ENCODE measurements at places on chromosomes 13 and 19.

DNA sequence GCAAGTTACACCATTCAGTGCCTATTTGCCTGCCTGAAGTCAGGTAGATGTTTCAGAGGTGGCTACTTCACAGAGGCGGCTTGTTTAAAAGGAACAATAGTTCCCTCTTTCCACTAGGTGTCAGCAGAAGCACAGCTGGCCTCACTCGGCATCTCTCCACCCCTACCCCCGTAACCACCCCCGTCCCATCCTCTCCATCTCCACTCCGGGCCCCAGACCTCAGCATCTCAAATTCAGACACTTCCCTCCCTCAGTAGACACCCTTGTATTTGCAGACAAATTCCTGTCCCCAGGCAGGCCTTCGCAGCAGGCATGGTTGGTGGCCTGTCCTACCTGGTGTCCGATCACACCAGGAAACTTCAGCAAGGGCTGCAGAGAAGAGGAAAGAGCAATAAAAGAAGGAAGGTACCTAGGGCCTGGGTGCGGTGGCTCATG lies 9.1 kb upstream of the DPP9 start:
- DNase-seq = peak; percentile 75

DNA sequence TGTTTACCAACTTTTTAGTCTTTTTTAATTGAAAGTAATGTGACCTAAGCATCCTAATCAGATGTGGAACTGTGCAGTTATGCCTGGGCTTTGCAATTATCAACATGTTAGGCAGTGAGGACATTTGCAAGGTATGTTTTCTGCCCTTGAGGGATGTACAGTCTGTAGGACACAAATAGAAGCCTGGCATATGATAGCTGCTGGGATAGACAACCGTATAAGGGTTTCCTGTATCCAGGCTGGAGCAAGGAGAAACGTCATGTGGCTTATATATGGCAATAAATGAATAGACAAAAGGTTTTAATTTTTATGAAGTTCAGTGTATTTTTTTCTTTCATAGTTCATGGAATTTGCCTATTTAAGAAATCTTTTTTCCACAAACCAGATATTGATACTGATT lies 2.0 kb upstream of the VPS36 start:
- DNase-seq = no peak

DNA sequence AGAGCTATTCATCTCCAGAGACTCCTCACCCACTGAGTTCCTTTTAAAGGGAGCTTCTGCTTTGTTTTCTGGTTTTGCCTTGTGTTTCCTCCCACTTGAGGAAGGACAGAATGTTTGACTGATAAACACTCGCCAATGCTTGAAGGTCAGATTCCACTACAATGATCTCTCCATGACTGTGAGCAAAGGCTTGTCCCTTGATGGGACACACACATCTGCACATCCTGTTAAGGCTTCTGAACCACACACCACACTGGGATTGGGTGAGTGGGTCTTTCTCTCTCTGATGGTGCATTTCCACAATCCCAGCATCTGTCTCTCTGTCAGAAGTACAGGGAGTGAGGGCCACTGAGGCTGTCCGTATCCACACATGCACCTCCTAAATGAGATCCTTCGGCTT lies 245.3 kb downstream of the IRS2 start:
- no peak for DNase-seq

DNA sequence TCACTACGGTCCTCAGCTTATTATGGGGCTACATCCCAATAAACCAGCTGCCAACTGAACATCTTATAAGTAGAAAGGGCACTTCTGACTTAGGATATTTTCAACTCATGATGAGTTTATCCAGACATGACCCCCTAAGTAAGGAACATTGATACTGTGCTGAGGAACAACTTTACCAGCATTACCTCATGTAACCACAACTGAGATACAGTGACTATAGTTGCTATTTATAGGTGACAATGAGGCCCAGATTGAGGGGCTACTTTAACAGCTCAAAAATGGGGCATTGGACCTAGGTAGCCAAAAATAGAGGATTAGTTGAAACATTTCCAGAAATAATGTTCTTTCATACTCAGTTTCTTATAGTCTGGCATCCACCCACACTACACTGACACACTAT lies 26.8 kb downstream of the SKA3 start:
- no peak for DNase-seq

GRCh38 chr13:97425590-97425989 lies 8.4 kb upstream of the RAP2A start:
- DNase-seq = no peak

DNA sequence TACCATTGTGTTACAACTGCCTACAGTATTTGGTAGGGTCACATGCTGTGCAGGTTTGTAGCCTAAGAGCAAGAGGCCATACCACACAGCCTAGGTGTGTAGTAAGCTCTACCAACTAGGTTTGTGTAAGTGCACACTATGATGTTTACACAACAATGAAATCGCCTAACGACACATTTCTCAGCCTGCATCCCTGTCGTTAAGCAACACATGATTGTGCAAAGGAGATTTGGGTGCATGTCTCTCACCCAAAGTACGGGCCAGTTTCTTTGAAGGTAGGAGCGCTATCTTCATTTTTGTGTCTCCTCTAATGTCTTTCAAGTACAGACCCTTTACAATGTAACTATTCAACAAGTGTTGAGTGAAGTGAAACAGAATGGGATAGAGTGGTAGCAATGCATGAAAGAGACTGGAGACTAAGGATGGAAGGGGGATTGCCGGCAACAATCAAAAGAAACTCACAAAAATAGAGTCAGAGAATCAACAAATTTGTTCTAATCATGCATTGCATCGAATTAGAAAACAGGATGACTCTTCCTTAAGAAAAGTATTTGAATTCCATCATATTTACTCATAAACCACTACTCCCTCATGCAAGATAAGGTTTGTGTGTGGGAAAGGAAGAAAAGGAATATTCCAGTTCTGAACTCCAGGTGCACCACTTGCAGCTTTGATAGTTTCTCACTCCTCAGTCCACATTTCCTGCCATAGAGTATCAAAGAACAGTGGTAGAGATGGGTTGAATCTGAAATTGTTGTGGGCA lies 60.2 kb upstream of the TNFRSF19 start:
- DNase-seq = no peak

- peak; percentile 15 for DNase-seq
Observed at GRCh38 chr13:95677564-95678266, 776 bp downstream of the DNAJC3 start.

DNA sequence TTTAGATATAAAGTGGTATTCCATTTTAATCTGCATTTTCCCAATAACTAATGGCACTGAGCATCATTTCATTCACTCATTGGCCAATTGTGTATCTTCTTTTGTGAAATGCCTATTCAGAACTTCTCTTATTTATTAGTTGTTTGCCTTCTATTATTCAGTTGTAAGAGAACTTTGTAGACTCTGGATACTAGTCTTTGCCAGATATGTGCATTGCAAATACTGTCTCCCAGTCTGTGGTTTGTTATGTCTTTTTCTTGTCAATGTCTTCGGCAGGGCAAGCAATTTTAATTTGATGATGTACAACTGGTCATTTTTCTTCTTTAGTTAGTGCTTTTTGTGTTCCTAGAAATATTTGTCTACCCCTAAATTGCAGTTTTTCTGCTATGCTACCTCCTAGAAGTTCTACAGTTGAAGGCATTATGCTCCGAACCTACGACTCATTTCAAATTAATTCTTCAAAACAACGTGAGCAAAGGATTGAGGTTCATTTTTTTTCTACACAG lies 115.9 kb downstream of the TSHZ3 start:
- DNase-seq = no peak

- no peak for DNase-seq
Observed at GRCh38 chr13:71643448-71643860, 223.6 kb downstream of the DACH1 start.

GRCh38 chr19:3608750-3609322 lies 2.2 kb upstream of the TBXA2R start:
- no peak for DNase-seq

DNA sequence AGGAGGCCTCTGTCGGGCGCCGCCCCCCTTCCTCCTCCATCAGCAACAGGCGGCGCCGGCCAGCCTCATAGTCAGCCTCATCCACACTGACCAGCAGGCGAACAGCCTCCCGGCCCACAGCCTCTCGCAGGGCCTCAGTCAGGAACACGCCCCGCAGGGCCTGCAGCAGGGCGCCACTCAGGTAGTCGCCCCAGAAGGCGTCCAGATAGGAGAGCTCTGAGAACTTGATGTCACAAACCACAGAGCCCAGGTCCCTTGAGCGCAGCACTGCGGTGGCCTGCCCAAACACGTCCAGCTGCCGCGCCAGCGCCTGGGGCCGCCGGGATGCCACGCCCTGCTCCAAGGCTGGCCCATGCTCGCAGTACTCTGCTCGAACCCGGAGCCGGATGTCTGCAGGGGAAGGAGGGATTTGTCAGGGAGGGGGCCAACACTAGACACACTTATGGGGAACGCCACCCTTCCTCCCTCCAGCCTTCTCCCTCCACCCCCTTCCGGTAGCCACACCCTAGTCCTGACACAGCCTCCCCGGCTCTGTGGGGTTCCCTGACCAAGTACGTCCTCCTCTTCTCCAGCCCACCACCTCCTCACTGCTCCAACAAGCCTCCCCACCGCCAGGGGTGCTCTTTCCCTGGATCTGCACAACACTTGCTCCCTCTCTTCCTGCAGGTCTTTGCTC lies 17.9 kb downstream of the DEDD2 start:
- DNase-seq = peak; percentile 73

GRCh38 chr13:79191501-79191900 lies 214.6 kb downstream of the RBM26 start:
- no peak for DNase-seq

- DNase-seq = no peak
Observed at GRCh38 chr19:33750587-33751435, 45.9 kb upstream of the KCTD15 start.

- no peak for DNase-seq
Observed at GRCh38 chr19:53958823-53959757, 3.6 kb upstream of the CACNG8 start.

- DNase-seq = no peak
Observed at GRCh38 chr13:24629320-24629719, 50.9 kb upstream of the ATP12A start.

GRCh38 chr19:10817291-10818038 lies 18.5 kb downstream of the TMED1 start:
- DNase-seq = no peak

DNA sequence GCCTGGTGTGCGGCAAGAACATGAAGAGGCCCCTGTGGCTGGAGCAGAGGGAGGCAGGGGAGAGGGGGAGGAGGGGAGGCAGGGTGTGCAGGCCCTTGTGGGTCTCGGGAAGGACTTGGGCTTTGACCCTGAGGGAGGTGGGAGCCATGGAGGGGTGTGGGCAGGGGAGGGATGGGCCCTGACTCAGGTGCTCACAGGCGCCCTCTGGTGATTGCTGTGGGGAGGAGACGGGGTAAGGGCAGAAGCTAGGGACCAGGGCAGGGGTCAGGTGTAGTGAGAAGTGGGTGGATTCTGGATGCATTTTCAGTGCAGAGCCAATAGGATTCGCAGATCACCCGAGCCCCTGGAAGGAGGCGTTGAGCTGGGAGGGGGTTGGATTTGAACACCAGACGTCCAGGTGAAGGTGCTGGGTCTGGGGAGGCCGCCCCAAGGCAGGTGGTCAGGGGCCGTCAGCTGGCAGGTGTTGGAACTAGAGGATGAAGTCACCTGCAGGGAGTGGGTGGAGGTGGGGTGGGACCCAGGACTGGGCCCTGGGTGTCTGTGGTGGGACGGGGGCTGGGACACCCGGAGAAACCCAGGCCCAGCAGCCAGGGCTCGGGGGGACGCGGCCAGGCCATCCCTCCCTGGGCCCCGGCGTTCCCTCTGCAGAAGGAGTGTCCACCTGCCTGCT lies 185.4 kb downstream of the KDM4B start:
- peak; percentile 33 for DNase-seq

DNA sequence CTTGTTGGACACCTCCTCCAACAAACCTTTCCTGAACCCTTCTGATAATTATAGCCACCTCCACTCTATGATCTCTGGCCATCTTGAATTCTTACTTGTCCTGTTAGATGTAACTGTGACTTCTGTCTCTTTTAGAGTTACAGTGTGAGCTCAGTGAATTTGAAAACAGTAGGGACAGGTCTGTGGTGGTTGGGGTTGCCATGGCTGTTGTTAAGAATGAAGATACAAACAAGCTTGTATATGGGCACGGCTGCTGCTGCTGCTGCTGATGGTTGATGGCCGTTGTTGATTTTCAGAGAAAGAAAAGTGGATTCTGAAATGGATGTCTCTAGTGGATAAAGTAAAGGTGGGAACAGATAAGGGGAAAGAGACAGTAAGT lies 101.5 kb downstream of the STARD13 start:
- DNase-seq = no peak

- no peak for DNase-seq
Observed at GRCh38 chr13:73336773-73337172, 278.0 kb downstream of the KLF5 start.

- no peak for DNase-seq
Observed at GRCh38 chr13:105655046-105655445, 880.4 kb downstream of the EFNB2 start.

DNA sequence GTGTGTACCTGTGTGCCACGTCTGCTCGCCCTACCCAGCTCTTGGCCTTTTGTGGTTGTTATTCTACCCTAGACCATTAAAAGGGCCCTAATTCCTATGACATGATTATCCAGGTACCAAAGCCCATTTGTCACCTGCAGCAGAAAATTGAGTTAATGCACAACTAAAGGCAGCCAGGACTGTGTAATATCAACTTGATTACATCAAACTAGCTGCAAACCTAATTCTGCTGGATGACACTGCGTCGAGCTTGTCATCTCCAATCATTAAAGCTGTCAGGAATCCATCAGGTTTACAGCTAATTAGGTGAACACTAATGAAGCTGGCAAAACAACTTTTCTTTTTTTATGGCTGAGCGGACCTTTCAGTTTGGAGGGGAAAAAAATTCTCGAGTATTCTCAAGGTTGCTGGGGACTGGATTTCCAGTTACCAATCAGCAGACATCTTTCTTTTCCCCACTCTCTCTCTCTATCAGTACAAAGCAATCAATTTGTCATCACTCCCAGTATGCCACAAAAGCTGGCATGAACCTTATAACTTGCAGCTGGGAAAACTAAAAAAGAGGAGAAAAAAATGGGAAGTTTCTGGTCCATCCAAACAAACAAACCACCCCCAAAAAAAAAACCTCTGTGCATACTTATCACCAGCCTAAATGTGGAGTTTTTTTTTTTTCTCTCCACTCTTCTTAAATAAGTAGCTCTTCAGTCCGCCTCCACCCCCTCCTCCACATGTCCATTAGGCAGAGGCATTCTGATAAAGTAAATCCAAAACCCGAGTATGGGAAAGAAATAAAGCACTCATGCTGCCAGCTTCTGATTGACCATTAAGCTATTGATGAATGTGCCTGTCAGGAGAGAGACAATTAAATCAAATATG lies 2.8 kb downstream of the TSHZ3 start:
- no peak for DNase-seq

DNA sequence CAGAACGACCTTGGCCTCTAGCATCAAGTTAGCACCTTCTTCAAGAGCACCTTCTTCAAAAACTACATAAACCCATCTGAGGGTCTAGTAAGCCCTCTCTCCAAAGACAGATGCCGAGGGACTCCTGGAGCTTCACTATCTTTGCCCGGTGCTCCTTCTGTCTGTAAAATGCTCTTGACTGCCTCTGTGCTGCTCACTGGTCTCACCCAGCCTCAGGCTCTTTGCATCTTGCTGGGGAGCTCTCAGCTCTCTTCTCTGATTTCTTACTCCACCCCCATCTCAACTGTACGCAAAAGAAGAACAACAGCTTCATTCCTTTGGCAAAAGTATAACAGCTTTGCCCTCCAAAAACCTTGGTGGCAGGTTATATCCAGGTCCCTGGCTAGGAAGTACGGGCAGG lies 404.2 kb downstream of the KLF12 start:
- no peak for DNase-seq

GRCh38 chr13:31310786-31311185 lies 111.0 kb downstream of the B3GLCT start:
- no peak for DNase-seq
